ENCODE measurements at places on chromosomes 3 and 15. TPM values are rescaled to one million over a fixed set of nuclear protein-coding genes. Genes with fewer than 3 reads are reported as not detected.
A peak's percentile ranks its signal among the peaks of the same experiment; 100 is the strongest.

DNA sequence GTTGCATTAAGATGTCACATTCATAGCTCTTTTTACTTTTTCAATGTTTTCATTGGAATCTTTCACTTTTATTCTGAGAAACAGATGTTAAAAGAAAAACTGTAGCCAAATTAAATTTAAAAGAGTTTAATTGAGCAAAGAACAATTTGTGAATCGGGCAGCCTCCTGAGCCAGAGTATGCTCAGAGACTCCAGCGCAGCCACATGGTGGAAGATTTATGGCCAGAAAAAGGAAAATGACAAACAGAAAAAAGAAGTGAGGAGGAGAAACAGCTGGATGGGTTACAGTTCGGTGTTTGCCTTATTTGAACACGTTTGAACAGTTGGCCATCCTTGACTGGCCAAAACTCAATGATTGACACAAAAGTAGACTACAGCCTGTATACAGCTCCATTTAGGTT, 33.8 kb upstream of the RAB11A start:
- no peak for DNase-seq

GRCh38 chr3:78906930-78907329, 860.9 kb downstream of the ROBO1 start:
- no peak for DNase-seq

- DNase-seq = no peak
Observed at GRCh38 chr3:130783629-130784028, 37.0 kb upstream of the PIK3R4 start.

GRCh38 chr3:52183786-52184445, 14.0 kb upstream of the ALAS1 start:
- no peak for DNase-seq

DNA sequence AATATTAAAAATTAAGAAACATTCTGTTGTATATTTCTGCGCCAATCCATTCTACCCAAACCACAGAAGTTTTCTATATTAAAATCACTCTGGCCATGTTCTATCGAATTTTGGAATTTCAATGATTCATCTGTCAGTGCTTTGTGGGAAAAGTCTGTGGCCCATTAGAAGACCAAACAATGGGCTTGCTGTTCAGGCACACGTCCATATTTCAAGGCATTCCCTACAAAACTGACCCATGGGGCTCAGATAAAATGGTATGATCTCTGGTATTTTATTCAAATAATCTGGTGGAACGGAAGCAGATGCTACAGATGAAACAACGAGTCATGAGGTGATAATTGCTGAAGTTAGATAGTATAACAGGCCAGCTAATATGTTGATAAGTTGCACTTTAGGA, 12.4 kb downstream of the NPHP3 start:
- DNase-seq = no peak

GRCh38 chr3:174440253-174440701, 418.9 kb upstream of the NAALADL2 start:
- DNase-seq = peak; percentile 40

GRCh38 chr15:52006702-52007340, 12.2 kb upstream of the MAPK6 start:
- DNase-seq = no peak

DNA sequence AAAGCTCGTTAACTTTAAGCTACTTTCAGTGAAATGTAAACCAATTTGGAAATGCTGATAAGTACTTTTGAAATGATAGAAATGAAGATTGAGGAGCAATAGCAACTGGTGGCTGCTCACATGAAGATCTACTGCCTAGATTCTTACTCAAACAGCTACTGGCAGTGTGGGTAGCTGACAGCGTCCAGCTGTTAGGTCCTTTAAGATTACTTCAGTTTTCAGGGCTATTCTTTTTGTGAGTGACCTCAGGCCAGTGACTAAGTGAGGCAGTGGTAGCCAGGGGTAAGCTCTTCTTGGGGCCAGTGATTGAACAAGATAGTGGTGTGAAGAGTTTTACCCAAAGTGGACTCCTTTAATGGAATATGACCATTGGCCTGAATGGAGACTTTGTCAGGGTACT, 41.3 kb downstream of the NECTIN3 start:
- DNase-seq = no peak

GRCh38 chr3:10556312-10556711, 50.9 kb upstream of the ATP2B2 start:
- DNase-seq = no peak

GRCh38 chr3:57943525-57944495, 64.4 kb upstream of the FLNB start:
- no peak for DNase-seq

- DNase-seq = no peak
Observed at GRCh38 chr3:16252243-16252978, 12.3 kb downstream of the DPH3 start.

DNA sequence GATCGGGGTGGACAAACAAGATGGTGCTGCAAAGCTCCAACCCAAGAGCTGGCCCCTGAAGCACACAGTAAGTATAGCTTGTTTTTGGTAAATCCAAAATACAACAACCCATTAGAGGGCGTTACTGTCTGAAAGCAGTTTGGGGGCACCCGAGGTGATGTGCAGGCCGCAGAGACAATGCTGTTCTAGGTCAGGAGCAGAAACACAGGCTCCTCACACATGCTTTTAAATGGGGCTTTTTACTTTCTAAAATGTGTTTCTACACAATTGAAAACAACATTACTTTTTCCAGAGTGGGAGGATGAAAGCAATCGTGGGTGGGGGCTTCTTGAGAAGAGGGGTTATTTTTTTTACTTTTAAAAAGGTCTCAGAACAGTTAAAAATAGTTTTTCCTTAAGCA, 1029.3 kb upstream of the CFAP20DC start:
- no peak for DNase-seq

- peak; percentile 58 for DNase-seq
Observed at GRCh38 chr3:15015456-15015855, 49.7 kb downstream of the MRPS25 start.

DNA sequence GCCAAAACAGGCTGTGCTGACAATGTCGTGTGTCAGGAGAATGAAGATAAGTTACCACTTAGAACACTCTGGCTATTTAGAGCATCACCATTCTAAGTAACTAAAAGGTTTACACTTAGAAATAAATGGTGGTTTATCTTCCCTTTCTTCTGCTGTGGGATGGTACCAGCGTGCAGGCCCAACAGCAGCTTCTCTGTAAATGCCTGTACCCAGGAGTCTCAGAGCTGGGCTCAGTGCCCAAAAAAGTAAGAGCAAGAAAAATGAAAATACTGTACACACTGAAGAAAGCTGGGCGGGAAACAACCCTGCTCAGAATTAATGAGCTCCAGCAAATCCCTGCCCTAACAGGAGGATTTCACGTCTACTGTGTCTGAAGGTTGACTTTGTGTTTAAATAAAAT, 206.5 kb downstream of the MFSD1 start:
- DNase-seq = no peak

DNA sequence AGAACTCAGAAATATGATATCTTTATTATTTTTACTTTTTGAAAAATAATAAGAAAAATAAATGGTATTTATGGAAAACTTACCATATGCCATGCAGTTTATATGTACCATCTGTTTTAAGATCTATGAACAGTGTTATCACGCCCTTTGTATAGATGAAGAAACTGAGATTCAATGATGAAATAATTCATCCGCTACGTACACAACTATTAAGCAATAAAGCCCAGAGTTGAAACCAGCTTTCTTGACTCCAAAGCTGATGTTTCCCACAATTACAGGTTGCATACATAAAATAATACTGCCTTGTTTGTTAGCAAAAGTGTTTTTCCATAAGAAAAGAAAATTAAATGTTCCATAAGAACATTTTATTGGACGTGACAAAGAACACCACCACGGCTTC, 67.2 kb upstream of the BCL6 start:
- no peak for DNase-seq

DNA sequence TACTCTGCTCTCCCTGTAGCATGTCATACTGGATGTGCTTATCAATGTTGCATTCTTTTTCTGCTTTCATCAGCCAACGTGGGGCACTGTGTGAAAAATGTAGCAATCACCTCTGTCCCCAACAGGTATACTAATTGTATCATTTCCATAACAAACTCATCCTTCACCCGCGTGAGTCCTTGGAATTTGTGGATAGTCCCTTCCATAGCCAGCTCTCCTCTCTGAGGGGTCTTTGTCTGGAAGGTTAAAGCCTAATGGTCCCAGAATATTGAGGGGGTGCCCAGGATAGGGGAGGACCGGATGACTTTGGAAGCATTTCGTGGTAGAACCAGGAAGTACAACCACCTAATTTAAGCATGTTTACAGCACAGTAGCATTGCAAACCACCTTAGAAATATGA, 124.6 kb downstream of the FOXB1 start:
- DNase-seq = no peak

- no peak for DNase-seq
Observed at GRCh38 chr15:63034578-63034977, 8.0 kb upstream of the TPM1 start.

DNA sequence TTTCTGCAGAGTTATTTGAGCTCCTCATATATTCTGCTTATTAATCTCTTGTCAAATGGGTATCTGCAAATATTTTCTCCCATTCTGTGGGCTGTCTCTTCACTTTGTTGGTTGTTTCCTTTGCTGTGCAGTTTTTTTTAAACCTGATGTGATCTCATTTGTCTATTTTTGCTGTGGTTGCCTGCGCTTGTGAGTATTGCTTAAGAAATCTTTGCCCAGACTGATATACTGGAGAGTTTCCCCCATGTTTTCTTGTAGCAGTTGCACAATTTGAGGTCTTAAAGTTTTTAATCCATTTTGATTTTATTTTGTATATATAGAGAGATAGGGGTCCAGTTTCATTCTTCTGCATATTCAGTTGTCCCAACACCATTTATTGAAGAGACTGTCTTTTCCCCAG, 102.3 kb downstream of the POLQ start:
- no peak for DNase-seq

- DNase-seq = peak; percentile 61
Observed at GRCh38 chr15:88894348-88894818, 961 bp downstream of the HAPLN3 start.

DNA sequence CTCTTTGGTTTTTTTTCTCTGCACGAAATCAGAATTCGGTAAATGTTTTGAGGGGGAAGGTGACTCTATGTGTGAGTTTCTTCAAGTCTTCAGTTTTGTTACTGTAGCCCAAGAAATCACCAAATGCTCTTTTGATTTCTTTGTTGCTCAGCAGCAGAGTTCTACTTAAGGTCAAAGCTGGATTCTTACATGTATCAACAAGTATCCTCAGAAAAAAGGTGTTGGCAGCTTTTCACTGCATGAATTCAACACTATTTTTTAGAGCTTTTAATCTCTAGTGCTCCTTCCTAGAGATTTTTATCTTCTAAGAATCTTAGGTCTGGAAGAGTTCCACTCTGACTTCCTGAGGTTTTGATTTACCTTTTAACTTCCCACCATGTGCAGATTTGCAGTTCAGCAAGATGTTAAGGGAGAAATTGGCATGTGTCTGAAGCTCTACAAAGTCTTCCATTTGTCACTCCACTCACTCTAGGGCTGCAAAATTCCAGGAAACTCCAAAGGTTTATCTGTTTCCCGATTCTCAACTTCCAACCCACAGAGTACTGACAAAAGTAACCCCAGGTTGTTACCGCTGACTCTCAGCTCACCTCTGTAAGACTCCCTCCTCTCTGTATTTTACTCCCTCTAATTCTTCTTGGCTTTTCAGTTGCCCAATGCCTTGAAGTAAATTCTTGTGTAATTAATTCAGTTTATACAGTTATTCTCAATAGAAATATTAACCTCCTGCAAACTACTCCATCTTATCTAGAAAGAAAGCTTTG, 13.3 kb upstream of the CD200 start:
- no peak for DNase-seq

- DNase-seq = no peak
Observed at GRCh38 chr3:15894382-15894781, 96.6 kb upstream of the ANKRD28 start.

GRCh38 chr15:96700555-96700954, 370.1 kb downstream of the NR2F2 start:
- DNase-seq = no peak

DNA sequence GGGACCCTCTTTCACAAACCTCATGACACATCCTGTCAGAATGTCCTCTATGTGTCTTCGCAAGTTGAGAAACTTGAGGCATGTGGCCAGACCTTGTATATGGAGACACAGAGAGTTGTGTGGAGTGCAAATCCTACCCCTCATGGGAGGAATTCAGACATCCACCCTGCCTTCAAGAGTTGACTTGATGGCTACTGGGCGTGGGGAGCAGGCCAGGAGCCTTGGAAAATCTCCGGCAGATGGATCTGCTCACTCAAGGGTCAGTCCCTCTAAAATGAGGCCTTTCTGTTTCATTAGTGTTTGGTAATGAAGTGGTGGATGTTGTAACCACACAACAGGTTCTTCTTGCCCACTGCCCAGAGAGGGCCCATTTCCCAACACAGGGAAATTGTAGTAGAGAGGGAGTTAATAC, 79.0 kb downstream of the ASB7 start:
- no peak for DNase-seq

- DNase-seq = no peak
Observed at GRCh38 chr3:123378409-123378915, 70.4 kb downstream of the ADCY5 start.

DNA sequence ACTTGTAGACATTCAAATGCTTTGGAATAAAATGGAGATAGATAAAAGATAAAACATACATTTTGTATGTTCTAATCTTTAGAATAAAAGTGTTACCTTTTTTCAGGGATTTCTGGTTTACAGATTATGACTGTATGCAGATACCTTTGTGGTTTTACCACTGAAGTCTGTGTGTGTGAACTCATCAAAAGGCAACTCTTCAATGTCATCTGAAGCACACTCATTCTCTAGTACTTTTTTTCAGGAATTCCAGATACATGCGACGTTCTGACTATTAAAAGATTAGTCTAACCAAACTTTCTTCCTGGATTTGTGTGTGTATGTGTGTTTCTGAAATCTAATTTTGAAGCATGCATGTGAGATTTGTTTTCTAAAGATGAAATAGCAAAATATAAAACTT, 188.6 kb downstream of the NLGN1 start:
- no peak for DNase-seq

DNA sequence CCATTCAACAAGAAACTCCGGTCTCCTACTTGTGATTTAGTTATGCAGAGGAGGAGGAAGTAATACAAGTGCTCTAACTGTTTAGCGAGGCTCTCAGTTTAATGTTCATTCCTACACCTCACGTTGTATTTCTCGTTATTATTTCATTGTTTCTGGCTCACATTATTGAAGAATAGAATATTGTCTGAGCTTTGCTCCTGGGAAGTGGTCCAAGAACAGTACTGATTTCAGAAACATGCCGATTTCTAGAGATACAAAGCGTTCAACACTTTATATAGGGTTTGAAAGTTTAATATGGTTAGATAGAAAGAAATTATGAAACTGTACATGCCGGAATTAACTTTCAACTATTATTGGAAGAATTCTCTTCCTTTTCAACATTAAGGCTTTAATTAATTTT, 1145.5 kb downstream of the TBL1XR1 start:
- no peak for DNase-seq

DNA sequence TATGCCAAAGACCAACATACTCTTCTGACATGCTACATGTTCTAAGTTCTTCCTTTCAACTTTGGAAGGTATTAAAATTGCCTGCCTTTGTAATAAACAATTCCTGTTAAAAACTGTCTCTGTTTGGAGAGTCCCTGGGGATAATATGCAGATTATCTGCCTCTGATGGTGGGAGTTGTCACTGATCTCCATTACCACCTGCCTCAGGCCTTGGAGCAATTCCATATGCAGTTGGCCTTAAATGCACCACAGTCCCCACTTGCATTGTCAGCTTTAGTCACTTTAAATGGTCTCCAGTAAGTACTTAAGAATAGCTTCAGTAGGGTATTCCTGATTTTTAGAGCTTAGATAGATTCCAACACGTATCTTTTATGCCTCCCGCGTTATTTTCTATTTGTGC, 121.1 kb upstream of the GOLIM4 start:
- no peak for DNase-seq

Gene FAM174B
- 9.9 TPM for total RNA-seq

Gene GP5
- total RNA-seq = 0.21 TPM

Gene PDZRN3
- total RNA-seq = 60.6 TPM

Gene ADAMTS7
- 35.8 TPM for total RNA-seq

Gene TIMP4
- 72.8 TPM for total RNA-seq

Gene CRTC3
- total RNA-seq = 23.1 TPM

Data from left cardiac atrium (tissue), 4 donors.